ENCODE measurements at places on chromosomes 6 and 20.

- DNase-seq: no peak
These were observed 91.9 kb downstream of the FLRT3 start for GRCh38 chr20:14245368-14245970.

GRCh38 chr6:160356074-160356744 is 8.0 kb downstream of the SLC22A3 start:
- DNase-seq: no peak

DNA sequence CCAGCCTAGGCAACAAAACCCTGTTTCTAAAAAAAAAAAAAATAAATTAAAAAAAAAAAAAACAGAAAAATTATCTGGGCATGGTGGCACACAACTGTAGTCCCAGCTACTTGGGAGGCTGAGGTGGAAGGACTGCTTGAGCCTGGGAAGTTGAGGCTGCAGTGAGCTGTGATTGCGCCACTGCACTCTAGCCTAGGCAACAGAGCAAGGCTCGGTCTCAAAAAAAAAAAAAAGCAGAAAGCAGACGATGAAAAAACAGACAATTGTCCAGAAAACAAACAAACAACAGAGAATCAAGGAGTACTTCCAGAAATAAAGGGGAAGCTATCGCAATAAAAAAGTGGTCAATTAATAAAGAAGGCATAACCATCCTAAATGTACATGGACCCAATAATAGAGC is 229.4 kb downstream of the GMDS start:
- DNase-seq: no peak

DNA sequence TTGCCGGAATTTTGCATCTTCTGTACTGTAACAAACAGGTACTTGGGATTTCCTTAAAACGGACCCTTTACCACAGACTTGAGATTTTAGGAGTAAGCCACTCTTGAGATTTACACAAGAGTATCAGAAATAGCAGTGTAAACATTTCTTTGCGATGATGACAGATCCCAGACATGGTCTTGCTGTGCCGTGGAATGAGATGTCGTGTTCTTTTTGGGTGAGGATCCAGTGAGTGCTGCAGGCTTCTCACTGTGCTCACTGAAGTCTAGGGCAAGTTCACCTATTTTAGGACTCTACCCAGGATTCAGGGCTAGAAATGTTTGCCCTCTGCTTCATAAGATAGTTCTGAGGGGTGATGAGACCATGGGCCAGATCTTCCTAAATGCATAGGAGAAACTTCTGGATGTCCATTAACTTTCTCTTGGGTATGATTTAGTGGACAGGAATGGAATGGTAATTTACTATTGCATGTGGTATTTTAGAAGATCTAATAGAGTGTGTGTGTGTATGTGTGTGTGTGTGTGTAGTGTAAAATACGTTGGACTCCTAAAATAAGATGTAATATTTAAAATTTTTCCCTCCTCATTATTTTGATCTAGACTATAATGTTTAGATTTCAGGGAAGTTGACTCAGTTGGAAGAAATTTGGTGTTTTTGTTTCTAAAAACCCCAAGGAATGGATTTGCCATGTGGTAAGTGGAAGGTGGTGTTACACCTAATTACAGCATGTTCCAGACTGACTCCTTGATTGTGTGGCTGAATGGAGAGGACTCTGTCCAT is 8.5 kb downstream of the LRRC1 start:
- no peak for DNase-seq
